ENCODE measurements at places on chromosomes 1 and 21. TPM values are rescaled to one million over a fixed set of nuclear protein-coding genes. Genes with fewer than 3 reads are reported as not detected.

The OR10J1 gene
- polyA plus RNA-seq, result not detected

The ZNF683 gene
- 24.2 TPM for polyA plus RNA-seq

The LIN9 gene
- polyA plus RNA-seq, result 3.1 TPM

The FAM3B gene
- not detected for polyA plus RNA-seq

The PEX11B gene
- 73.0 TPM for polyA plus RNA-seq

The FCRL6 gene
- 234 TPM for polyA plus RNA-seq

The AK2 gene
- polyA plus RNA-seq, result 143 TPM

The ADCY10 gene
- polyA plus RNA-seq, result not detected

The ADGRL2 gene
- polyA plus RNA-seq, result not detected

The CYP4A22 gene
- not detected for polyA plus RNA-seq

The OPRD1 gene
- not detected for polyA plus RNA-seq

The STPG1 gene
- not detected for polyA plus RNA-seq

The KIF14 gene
- polyA plus RNA-seq, result not detected

The DENND4B gene
- 11.5 TPM for polyA plus RNA-seq

The E2F2 gene
- polyA plus RNA-seq, result 1.2 TPM

The RXFP4 gene
- not detected for polyA plus RNA-seq

The CFHR2 gene
- not detected for polyA plus RNA-seq

The ACOT11 gene
- not detected for polyA plus RNA-seq

The ZFP69 gene
- 6.3 TPM for polyA plus RNA-seq

The AMY1B gene
- not detected for polyA plus RNA-seq

The FCGR1A gene
- polyA plus RNA-seq, result not detected

The C1orf87 gene
- polyA plus RNA-seq, result not detected

The CR1L gene
- not detected for polyA plus RNA-seq

The LPAR3 gene
- polyA plus RNA-seq, result not detected
